Small intestine (tissue), 16 donors: ENCODE measurements at places on chromosomes 6 and 20. TPM values are rescaled to one million over a fixed set of nuclear protein-coding genes. Genes with fewer than 3 reads are reported as not detected.

GRCh38 chr6:129130959-129131681 is 248.2 kb downstream of the LAMA2 start:
- no peak overlapping the region for H3K4me3 ChIP-seq
- no peak for DNase-seq
- no peaks in the 10 kb centered on the region for H3K27me3 ChIP-seq
- no peak overlapping the region for H3K27ac ChIP-seq
- no peaks in the 10 kb centered on the region for H3K4me1 ChIP-seq

DNA sequence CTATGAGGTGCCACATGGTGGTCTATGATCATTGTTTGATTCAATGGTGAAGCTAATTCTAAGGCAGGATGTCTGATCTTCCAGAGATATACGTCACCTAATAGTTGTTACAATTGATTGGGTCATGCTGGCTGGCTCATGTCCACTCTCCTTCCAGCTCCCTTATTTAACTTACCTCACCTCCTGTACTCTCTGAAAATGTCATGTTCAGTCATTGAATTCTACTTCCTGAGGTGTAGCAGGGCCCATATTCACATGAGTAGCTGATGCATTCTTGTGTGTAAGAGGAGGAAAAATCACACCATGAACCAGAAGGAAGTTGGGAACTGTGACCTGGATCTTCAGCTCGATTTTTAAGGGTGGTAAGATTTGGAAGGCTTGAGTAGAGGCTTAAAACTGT is 795.8 kb downstream of the QKI start:
- H3K27me3 ChIP-seq = no peaks in the 10 kb centered on the region
- no peaks in the 10 kb centered on the region for H3K4me1 ChIP-seq
- DNase-seq = no peak
- H3K36me3 ChIP-seq = no peaks in the 10 kb centered on the region
- no peak overlapping the region for H3K4me3 ChIP-seq

GRCh38 chr6:43789447-43789846 is 19.4 kb downstream of the VEGFA start:
- no peaks in the 10 kb centered on the region for H3K4me1 ChIP-seq
- no peak for DNase-seq
- H3K36me3 ChIP-seq = peaks cover 27% of the 10 kb centered on the region

HLA-DRA gene
- polyA plus RNA-seq = 625 TPM

DNA sequence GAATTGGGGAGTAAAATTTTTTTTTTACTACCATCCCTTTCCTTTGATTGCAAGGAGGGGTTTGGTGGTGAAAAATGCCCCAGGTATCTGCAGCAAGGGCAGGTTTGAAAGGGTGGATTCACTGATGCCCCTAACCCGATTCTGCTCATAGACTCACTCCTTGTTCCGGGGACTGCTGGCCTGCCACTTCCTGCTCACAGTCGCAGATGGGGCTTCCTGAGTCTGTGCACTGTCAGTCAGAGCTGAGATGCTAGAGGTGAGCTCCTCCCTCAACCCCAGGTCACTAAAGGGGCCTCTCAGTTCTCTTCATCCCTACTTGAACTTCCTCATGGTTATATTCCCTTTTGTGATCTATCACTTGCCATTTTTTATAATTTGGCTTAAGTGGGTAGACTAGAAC is 357.9 kb downstream of the FARS2 start:
- H3K4me3 ChIP-seq = no peak overlapping the region
- DNase-seq = no peak
- no peaks in the 10 kb centered on the region for H3K27me3 ChIP-seq
- H3K36me3 ChIP-seq = no peaks in the 10 kb centered on the region
- no peak overlapping the region for H3K27ac ChIP-seq
- no peaks in the 10 kb centered on the region for H3K4me1 ChIP-seq

DNA sequence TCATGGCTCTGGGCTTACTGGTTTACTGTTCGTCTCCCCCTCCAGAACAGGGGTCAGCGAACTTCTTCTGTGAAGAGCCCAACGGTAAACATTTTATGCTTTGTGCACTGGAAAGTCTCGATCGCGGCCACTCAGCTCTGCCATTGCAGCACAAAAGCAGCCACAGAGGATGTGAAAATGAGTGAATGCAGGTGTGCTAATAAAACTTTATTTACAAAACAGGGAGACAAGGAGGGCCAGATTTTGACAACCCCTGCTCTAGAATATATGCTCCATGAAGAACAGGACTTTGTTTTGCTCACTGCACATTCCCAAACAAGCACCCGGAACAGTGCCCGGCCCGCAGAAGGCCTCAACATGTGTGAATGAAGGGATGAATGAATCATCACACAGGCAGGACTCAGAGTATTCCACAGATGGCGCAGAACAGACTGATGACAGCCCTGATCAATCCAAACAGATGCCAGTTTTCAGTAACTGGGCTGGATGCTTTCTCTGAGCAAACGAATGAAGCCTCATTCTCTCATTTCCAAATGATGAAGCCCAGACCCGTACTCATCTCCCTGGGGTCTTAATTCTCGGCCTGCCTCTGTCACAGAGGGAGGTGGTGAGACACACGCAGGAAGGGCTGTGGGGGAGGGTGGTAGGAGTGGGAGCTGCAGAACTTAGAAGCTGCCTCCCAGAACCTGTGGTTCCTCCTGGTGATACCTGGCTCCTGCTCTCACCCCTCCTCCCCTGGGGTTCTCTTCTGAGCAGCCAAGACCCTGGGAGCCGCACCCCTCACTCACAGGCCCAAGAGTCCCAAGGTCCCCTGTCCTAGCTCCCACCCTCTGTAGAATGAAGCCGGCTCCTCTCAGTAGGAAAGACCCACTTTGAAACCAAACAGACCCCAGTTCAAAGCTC is 196.4 kb downstream of the PREX1 start:
- H3K4me3 ChIP-seq = no peak overlapping the region
- DNase-seq = no peak
- H3K4me1 ChIP-seq = no peaks in the 10 kb centered on the region
- H3K27me3 ChIP-seq = no peaks in the 10 kb centered on the region
- H3K36me3 ChIP-seq = peaks cover 2% of the 10 kb centered on the region
- no peak overlapping the region for H3K27ac ChIP-seq

DEFB124 gene
- polyA plus RNA-seq = not detected

HLA-G gene
- polyA plus RNA-seq = not detected

TDRD6 gene
- not detected for polyA plus RNA-seq
